ENCODE measurements at places on chromosomes 1 and 21.

- no peak for DNase-seq
Observed at GRCh38 chr1:11779715-11780379, 17.9 kb downstream of the C1orf167 start.

DNA sequence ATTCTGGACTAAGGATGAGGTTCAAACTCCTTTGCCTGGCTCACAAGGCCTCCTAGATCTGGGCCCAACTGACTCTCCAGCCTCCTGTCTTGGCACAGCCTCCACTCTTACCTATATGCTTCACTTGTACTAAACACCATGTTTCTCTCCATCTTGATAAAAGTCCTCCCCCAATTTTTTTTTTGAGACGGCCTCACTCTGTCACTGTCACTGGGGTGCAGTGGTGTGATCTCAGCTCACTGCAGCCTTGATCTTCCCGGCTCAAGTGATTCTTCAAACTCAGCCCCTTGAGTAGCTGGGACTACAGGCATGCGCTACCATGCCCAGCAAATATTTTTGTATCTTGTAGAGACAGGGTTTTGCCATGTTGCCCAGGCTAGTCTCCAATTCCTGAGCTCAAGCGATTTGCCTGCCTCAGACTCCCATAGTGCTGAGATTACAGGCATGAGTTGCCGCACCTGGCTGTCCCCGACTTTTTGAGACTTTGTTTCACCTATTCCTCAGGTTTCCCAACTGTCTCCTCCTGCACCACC is 39.7 kb downstream of the CD34 start:
- no peak for DNase-seq

DNA sequence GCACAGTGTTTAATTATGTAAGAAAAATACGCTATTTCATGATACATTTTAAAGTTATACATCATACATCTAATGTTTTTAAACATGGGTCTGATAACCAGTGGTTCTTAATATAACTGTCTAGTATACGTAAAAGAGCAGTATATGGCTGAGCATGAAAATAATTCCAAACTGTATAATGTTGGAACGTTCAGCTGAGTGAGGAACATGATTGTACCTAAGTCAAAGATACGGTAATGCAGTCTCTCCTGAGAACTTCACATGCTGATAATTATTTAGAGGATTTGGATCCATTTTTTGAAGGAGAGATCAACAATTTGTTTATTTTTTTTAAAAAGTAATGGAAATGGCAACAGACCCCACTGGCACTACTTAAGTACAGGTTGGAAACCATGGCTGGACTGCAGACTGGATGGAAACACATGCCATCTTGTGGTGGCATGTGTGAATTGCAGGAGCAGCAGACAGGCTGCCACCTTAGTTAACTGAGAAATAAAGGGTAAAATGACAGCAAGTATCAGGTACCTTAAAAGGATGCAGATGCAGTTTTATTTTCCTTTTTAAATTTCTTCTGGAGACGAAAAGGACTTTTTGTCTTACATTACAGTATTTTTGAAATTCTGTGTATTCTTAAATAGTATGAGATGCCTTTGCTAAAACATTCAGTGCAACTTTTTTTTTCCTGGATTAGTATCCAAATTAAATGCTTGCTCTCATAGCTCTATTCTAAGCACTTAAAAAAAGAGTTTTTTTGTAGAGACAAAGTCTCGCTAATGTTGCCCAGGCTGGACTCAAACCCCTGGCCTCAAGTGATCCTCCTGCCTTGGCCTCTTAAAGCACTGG is 73.8 kb downstream of the MTR start:
- DNase-seq, result peak; percentile 67

GRCh38 chr1:231931846-231932454 is 305.4 kb downstream of the DISC1 start:
- peak; percentile 39 for DNase-seq

GRCh38 chr1:199762572-199762971 is 264.9 kb upstream of the NR5A2 start:
- no peak for DNase-seq

DNA sequence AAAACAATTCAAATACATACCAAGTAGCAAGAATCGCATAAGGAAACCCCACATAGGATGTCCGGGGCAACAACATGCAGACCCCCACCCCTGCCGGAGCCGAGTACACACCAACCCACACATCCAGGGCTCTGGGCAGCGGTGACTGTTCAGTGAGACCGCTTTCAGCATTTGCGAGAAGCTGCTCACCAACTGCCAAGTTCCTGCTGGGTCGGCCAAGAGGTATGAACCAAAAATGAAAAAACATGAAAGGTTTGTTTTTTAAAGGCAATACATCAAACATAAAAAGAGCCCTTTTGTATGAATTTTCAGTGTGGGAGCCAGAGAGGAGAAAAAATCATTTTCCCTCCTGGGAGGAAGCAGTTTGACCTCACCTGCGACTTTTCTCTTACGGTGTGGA is 92.3 kb downstream of the SIM2 start:
- no peak for DNase-seq

GRCh38 chr1:27648602-27649305 is 13.8 kb upstream of the FGR start:
- DNase-seq, result no peak

DNA sequence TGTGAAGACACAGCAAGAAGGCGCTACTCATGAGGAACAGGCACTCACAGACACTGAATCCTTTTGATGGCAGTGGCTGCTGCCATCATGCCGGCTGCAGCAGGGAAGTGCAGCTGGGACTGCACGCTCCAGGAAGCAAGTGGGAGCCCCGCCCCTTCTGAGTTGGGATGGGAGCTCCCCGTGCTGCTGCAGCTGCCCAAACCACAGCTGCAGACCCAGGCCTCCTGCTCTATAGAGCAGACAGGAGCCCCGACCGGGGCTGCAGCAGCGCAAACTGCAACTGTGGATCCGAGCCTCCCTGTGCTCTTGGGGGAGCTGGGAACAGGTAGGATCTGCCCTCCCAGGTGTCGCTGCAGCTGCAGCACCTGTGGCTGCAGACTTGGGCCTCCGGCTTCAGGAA is 65.2 kb upstream of the MARK1 start:
- no peak for DNase-seq

DNA sequence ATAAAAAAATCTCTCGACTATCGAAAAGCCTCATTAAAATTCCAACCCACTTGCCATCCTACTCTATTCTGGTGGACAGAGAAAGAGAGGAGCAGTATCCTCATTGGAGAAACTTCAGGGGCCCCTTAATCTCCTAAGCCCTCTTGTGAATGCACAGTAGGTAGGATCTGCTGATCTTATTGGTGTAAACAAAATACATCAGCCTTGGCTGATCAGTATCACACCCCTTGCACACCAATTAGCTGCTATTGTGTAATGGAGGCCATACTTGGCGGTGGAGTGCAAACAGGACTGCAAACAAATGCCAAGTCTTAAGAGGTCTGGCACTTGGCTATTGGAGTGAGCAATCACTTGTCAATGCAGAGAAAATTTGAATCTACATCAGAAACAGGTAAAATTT is 15.7 kb downstream of the VCAM1 start:
- DNase-seq, result no peak

- DNase-seq, result no peak
Observed at GRCh38 chr1:40155910-40156309, 5.3 kb upstream of the RLF start.

- no peak for DNase-seq
Observed at GRCh38 chr1:28804071-28804470, 7.9 kb upstream of the OPRD1 start.

- DNase-seq, result no peak
Observed at GRCh38 chr1:34590211-34590623, 164.6 kb upstream of the GJB5 start.

GRCh38 chr1:209767706-209768105 is 11.9 kb downstream of the TRAF3IP3 start:
- DNase-seq, result no peak

- DNase-seq, result no peak
Observed at GRCh38 chr1:111480674-111481073, 6.9 kb downstream of the C1orf162 start.

DNA sequence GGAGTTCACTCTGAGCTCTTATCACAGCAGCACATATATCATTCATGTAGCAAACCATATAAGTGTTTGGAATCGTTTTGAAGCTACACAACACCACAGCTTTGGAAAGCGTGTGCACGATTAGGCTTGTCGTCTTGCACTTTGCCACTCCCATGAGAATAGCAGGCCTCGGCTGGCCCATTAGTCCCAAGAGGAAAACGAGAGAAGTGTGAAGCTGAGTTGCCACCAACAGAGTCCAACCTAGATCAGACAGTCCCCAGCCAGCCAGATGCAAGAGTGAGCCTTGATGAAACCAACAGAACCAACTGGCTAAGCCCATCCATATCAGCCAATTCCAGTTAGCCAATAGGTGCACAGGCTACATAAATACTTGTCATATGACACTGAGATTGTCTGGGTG is 238.4 kb downstream of the C1orf94 start:
- no peak for DNase-seq

- DNase-seq, result no peak
Observed at GRCh38 chr1:162944974-162945674, 84.1 kb upstream of the CCDC190 start.

GRCh38 chr1:69643266-69643665 is 75.5 kb downstream of the LRRC7 start:
- no peak for DNase-seq

DNA sequence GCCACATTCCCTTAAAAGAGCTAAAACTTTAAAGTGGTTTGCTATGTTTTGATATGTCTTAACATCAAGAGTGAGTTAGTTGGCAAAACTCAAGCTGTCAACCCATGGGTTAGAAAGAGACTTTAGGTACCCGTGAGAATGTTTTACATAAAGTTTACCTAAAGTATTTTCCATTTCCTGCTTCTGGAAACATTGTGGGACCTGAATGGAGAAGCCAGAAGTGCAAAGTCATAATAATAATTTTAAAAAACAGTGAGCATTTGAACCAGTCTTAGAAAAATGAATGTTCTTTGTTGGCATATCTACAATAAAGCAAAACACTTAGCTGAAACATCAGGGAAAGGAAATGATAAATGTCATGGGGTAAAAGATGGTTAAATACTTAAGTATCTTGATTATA is 34.8 kb downstream of the LRRC8C start:
- no peak for DNase-seq

- DNase-seq, result no peak
Observed at GRCh38 chr1:216238844-216239243, 184.4 kb downstream of the USH2A start.

- no peak for DNase-seq
Observed at GRCh38 chr1:85449356-85449755, 15.6 kb downstream of the DDAH1 start.

- no peak for DNase-seq
Observed at GRCh38 chr21:45317398-45318145, 29.9 kb upstream of the POFUT2 start.

GRCh38 chr21:45831991-45832740 is 149.4 kb upstream of the COL6A1 start:
- no peak for DNase-seq

DNA sequence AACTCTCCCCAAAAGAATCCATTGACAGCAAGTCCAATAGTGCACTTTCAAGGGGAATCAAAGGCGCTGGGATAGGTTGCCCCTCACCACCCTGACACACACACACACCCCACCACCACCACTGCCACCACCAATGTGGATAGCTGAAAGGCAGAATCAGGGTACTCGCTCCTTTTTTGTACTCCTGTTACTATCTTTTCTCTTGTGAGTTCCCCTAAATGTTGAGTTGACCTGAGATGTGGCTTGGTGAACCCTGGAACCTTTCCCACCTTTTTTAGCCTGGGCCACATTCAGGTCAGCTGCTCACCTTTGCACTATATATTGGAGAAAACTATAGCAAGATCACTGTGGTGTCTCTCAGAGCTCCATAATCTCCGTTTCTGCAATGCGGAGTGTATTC is 3.9 kb downstream of the S100A8 start:
- no peak for DNase-seq

DNA sequence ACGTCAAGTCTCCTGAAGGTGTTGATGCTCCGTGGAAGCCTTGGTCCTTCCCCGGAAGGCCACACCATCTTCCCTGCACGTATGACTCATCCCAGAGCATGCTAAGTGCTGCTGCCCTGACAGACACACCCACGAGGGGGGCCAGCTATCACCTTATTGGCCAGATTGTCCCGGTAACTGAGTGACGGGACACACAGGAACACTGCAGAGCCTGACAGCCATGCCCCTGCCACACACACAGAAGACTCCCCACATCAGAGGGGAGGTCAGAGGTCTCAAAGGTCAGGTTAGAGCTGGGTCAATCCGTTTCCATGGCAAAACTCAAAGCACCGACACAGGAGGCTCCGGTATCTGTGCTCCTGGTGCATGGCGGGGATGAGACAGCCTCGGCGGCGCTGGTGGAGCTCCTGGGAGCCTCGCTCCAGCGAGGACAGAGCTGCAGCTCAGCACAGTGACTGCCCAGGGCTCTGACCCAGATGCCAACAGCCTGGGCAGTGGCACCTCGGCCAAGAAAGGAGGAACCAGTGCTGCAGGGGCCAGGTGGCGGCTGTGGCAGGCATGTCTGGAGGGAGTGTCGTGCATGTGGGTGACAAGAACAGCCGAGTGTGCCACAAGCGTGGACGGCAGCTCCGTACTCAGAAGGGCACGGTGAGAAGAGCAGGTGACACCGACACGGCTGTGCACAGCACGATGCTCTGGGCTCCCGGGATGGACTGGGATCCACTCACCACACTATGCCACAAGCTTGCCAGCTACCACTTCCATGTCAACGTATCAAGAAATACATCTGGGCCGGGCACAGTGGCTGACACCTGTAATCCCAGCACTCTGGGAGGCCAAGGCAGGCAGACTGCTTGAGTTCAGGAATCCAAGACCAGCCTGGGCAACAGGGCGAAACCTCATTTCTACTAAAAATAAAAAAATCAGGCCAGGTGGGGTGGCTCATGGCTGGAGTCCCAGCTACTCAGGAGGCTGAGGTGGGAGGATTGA is 14.8 kb upstream of the TMEM240 start:
- no peak for DNase-seq

- DNase-seq, result no peak
Observed at GRCh38 chr1:145878724-145879123, 6.9 kb downstream of the ANKRD35 start.

- DNase-seq, result peak; percentile 84
Observed at GRCh38 chr1:161115132-161115711, 2.6 kb downstream of the PFDN2 start.

Measured in activated CD4-positive, alpha-beta T cell treated with anti-CD3 and anti-CD28 coated beads, Interleukin-10, Interleukin-2, amounts not matched to agents 100 ng/mL and 50 ng/mL, durations not matched to agents 16 hours and 8 hours (primary cell).